Spinal cord (tissue), 10 donors: ENCODE measurements at places on chromosomes 1 and 21.
A peak's percentile ranks its signal among the peaks of the same experiment; 100 is the strongest.

GRCh38 chr1:94535095-94535494 lies 6.5 kb downstream of the F3 start:
- DNase-seq = no peak

DNA sequence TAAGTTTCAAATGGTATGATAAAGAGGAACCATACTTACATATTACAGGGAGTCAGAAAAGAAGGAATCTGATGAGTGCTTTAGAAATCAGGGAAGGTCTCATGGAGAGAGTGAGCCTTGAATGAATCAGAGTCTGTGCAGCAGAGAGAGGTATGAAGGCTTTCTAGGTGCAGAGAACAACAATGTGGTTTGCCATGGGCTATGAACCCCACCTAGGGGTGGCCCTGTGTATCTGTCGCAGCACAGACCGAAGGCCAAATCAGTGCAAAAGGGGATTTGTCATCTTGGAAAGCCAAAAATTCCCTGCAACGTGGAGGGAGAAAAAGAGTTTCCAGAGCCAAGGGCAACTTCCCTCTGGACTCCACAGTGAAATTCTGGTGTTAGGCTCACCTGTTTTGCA lies 3.5 kb downstream of the PAPPA2 start:
- DNase-seq = no peak

GRCh38 chr1:154798645-154799044 lies 71.4 kb downstream of the KCNN3 start:
- no peak for DNase-seq

DNA sequence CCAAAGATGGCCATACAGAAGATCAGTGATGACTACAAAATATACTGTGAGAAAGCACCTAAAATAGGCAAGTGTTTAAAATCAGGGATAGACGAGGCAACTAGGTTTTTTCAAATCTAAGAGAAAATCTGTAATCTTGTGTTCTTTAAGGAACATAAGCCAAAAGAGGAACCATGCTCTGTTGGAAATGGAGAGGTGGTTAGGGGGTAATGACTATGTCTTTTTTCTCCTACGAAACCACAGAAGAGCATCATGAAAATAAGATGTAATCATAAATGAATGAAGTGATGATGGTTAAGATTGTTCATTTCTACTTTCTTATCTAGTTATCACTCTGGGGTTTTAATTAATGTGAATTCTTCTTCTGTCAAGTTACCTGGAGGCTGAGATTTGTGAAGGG lies 43.1 kb downstream of the RGSL1 start:
- no peak for DNase-seq

DNA sequence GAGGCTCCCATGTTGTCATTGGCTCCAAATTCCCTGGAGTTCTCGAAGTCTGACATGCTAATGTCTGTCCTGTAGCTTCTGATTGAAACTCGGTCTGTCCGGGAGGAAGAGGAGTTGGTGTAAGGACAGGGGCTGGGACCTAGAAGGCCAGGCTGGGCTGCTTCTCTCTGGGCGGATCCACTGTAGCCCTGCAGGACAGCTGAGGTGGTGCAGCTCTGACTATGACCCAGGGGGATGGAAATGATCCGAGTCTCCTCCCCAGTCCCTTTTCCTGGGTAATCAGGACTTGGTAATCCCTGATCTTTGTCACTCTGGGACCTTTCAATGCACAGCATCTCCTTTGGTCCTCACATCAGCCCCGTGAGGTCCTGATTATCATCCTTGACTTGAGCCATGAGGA lies 10.0 kb upstream of the FCMR start:
- no peak for DNase-seq

GRCh38 chr1:29800120-29800519 lies 563.8 kb downstream of the PTPRU start:
- DNase-seq = no peak

DNA sequence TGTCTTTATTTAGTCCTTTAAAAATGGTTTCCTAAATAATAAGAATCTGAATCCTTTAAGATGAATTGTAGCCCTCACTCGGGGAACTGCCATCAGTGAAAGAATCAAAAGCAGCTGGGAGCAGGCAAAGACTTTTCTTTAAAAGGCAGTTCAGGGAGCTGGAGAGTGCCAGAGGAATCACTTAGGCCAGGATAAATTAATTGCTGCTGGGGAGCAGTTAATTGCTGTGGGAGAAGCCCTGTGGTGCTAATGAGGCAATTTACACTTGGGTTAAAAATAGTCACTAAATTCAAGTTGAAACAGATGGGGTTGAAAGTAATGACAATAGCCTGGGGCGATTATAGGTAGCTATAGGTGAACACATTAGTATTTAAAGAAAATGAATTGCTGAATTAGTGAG lies 38.7 kb upstream of the COL24A1 start:
- DNase-seq = peak; percentile 66

- DNase-seq = no peak
These were observed 233.0 kb upstream of the IRF2BP2 start for GRCh38 chr1:234842726-234843641.

- no peak for DNase-seq
These were observed 4.7 kb downstream of the RIMKLA start for GRCh38 chr1:42385283-42385682.

DNA sequence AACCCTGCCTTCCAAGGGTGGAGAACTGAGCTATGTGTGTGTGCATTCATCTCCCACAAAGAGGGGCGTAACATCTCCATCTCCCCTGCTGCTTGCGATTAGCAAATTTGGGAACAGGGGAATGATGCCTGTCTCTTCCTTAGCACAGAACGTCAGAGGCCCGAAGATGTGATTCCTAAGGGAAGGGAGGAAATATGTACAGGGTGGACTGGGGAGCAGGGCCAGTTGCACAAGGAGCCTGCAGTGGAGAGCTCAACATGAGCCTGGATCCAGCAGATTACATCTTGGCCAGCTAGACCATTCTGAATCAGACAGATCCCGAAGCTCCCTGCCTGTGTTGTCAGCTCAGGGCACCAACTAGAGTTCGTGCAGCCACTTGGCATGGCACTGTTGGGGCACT lies 118.1 kb downstream of the NGF start:
- DNase-seq = no peak

DNA sequence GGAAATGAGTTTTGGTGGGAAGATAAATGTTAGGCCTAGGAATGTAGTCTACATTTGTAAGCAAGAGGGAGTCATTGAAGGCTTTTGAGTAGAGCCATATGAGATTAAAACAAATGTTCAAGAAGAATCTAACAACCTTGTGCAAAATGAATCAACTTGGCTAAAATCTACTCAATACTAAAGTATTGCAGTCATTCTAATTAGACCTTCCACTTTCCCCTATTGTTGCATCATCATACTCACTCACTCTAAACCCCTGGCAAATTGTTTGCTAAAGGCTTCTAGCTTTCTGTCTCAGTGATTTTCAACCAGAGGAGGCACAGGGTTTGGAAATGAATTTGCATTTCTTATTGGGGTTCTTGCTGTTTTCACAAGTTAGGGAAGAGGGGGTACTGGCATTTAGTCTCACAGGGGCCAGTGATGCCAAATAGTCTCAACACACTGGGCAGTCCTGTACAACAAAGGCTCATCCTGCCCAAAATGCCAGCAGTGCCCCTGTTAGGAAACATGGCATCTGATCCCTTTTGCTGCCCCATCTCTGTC lies 85.3 kb downstream of the SEC16B start:
- DNase-seq = no peak

GRCh38 chr1:8497210-8497819 lies 179.4 kb downstream of the SLC45A1 start:
- no peak for DNase-seq

GRCh38 chr1:53051676-53052075 lies 10.3 kb upstream of the PODN start:
- no peak for DNase-seq

GRCh38 chr1:87200875-87201638 lies 127.6 kb upstream of the LMO4 start:
- peak; percentile 5 for DNase-seq

DNA sequence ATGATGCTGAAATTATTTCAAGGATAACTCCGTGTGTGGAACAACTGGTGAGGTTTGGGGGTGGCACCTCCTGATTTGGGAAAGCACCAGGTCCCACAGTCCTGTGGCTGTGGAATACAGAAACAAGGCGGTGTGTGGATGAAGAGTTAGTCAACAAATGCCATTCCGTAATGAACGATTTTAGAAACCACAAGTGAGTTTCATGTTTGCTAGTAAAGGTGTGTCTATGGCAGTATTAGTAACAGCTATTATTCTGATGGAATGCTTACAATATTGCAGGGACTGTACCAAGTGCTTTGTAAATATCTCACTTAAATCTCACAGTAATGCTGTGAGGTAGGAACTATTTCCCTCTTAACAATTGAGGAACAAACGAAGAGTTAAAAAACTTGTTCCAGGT lies 53.8 kb downstream of the B3GALNT2 start:
- no peak for DNase-seq

DNA sequence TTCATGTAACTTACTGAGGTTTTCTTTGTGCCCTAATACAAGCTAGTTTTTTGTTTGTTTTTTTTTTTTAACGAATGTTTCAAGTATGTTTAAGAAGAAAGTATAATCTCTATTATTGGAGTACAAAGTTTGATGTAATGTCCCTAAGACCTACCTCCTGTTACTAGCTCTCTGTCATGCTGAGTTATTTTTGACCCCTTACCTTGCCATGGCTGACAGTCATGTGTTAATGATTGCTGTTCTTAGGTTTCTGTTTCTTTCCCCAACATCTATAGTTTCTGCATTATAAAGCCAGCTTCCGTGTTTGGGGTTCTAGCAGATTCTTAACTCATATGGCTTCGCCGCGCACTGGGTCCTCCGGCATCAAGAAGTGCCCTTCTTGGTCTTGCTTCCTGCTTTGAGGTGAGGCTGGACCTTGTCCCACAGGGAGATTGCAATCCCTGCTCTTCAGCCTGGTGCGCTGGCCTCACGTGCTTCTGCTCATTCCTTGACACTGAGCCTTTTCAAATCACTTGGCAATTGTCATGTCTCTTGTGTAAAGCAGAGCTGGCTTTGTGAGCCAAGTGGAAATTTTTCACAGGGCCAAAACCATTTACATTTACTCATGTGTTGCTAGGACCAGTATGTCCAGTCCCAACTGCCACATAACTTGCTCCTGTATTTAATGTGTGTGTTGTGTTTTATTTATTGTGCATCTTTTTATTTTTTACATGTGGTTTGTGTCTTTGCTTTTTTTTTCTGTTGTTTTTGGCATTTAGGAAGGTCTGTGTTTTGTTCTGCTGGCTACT lies 135.0 kb upstream of the COL6A1 start:
- no peak for DNase-seq

GRCh38 chr1:187034501-187034900 lies 205.8 kb downstream of the PLA2G4A start:
- no peak for DNase-seq

GRCh38 chr1:63935553-63935952 lies 161.7 kb downstream of the ROR1 start:
- no peak for DNase-seq

DNA sequence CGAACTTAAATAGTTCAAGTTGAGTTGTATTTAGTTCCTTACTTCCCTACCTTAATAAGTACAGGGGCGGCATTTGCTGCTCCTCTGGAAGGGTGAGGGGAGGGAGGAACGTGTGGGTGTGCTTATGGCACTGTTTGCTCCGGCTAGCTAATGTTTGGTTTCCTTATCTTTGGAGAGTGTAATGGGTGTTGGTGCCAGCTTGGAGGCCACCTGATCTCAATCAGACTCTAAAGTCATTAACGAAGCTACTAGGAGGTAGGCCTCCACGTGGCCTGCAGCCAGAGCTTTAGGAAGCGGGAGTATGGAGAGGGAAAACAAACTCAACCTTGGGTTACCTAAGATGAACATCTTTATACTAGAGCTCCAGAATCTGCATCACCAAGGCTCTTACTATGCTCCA lies 43.0 kb upstream of the RAP1A start:
- DNase-seq = no peak

DNA sequence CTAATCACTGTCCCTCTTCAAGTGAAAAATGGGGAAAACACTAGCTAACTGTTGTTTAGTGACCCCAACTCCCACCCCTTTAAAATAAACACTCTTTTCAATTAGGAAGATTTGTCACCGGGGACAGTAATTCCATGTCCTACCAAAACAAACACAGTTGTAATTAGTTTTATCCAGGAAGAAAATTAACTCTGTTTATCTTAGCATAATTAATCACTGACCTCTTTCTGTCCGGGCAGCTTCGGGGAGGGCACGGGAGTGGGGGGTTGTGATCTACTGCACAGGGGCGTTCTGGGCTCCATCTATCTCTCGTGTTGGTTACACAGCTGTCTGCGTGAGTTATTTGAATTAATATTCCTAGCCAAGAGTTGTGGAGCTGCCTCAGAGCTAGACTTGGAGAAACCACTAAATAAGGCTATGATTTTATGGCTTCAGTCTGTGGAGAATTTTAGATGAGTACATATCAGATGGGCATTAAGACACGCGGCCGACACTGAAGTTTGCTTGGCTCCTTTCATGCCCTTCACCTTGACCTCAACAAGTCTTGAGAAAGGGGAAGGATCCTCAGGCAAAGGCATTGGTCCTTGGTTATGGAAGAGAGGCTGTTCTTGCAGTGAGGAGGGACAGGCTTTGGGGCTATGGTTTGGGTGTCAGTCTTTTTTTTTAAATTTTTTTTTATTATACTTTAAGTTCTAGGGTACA lies 102.0 kb upstream of the TRABD2B start:
- no peak for DNase-seq

- DNase-seq = peak; percentile 36
These were observed 34.0 kb downstream of the ST6GALNAC5 start for GRCh38 chr1:76901158-76901767.

- no peak for DNase-seq
These were observed at the start of gene RAB42 for GRCh38 chr1:28591708-28592320. Gene RAB42, plus strand, starts transcription at chr1:28592265. Its CDS starts 247 bp downstream, at chr1:28592512.

DNA sequence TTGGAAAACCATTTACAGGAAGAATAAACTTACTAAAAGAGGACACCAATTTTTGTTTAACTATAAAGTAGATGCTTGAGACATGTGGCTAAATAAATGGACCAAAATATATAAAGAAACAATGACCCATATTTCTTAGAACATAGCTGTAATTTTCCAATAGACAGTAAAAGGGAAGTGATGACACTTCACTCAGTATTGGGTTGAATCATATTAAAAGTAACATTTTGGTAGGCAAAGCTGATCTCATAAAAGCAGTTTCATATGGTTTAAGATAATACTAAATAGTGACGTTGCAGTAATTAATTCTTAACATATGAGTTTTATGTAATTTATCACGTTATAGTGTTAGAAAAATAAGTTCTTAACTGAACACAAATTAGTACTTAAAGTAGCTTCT lies 308.9 kb upstream of the RUNX1 start:
- DNase-seq = no peak
